Activated CD4-positive, alpha-beta T cell treated with anti-CD3 and anti-CD28 coated beads for 24 hours (primary cell): ENCODE measurements at places on chromosomes 2 and 18.

DNA sequence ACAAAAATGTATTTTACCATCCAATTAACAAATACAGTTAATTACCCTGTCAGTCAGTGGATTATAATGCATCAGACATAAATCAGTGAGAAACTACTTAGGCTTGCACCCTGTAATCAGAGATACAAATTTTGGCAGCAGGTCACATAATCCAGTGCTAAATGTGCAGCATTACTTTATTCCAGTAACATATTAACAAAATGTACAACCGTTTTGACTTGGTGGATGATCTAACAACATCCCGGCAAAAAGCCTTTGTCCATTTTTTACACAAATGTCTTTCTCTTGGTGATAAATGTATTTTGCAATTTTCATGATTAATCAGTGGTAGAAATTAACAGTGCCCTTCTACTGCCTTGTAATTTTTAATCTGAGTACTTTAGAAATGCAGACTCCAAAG is 162.8 kb downstream of the LRP1B start:
- no peak for DNase-seq

DNA sequence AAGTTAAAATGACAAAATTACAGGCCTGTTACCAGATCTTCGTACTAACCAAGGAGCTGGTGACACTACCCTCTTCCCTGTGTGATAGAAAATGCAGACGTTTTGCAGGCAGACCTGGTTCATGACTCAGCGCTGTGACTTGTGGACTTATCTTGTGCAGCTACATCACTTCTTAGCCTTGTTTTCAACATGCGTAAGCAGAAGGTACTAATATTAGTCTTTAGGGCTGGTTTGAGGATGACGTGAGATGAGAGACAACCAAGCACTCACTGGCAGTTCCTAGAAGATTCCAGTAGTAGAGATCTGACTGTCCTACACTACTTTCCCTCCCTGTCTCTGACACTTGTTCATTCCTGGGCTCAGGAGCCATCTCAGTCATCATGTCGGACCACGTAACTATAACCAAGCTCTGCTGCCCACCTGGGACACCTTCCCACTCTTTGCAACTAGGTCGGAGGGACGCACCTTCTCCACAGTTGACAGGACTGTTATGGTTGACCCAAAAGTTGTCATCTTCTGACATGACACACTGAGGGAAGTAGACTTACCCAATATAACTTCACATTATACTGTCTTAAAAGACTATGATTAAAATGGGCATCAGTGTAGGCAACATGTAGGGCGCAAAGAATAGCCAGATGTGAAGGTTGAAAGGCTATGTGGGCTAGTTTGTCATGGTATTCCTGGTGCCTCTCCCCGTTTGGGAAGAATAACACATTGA is 64.8 kb downstream of the TNFRSF11A start:
- no peak for DNase-seq

GRCh38 chr2:229330952-229331351 is 59.9 kb upstream of the PID1 start:
- DNase-seq, result no peak

DNA sequence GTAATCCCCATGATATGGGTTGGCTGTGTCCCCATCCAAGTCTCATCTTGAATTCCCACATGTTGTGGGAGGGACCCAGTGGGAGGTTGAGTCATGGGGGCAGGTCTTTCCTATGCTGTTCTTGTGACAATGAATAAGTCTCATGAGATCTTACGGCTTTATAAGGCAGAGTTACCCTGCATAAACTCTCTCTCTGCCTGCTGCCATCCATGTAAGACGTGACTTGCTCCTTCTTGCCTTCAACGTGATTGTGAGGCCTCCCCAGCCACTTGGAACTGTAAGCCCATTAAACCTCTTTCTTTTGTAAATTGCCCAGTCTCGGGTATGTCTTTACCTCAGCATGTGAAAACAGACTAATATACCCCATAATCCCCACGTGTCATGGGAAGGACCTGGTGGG is 61.9 kb upstream of the LDAH start:
- no peak for DNase-seq

GRCh38 chr2:20212459-20212870 is 12.5 kb downstream of the SDC1 start:
- no peak for DNase-seq

DNA sequence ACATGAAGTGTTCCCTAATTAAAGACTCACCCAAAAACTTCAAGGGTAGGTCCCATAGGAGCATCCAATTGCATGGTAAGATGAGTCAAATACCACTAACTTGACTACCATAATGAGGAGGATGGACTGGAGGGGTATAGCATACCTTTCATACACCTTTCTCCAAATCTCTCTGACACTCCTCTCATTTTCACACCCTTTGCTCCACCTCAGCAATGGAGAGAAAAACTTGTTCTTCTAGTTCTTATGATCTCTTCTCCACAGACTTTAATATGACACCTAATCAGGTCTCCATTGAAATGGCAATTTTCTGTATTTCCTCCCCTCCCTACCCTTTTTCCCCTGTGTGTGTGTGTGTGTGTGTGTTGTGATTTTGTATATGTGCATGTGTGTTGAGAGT is 41.1 kb upstream of the MAP2 start:
- no peak for DNase-seq

DNA sequence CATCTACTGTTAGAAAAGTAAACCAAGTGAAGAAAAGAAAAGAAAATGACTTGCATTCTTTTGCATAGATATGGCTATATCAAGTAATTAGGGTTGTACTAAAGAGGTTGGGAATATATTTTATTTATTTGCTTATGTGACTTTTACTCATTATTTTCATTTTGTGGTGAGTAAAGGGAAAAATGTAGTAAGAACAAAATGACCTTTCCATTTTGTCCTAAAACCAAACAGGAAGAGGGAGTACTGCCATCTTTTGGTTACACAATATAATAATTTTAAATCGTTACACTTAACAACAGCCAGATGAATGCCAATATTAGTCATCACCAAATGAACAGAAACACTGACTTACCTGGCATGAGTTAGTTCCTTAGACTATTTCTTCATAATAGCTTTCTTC is 47.3 kb upstream of the NDUFV2 start:
- no peak for DNase-seq

- no peak for DNase-seq
These were observed 145.0 kb downstream of the NEDD4L start for GRCh38 chr18:58188996-58189395.

GRCh38 chr2:29000481-29000880 is 19.4 kb downstream of the TOGARAM2 start:
- DNase-seq, result no peak

- no peak for DNase-seq
These were observed 33.8 kb upstream of the POLE4 start for GRCh38 chr2:74924463-74925265.

- no peak for DNase-seq
These were observed 5.2 kb downstream of the KLHL29 start for GRCh38 chr2:23390152-23390551.

DNA sequence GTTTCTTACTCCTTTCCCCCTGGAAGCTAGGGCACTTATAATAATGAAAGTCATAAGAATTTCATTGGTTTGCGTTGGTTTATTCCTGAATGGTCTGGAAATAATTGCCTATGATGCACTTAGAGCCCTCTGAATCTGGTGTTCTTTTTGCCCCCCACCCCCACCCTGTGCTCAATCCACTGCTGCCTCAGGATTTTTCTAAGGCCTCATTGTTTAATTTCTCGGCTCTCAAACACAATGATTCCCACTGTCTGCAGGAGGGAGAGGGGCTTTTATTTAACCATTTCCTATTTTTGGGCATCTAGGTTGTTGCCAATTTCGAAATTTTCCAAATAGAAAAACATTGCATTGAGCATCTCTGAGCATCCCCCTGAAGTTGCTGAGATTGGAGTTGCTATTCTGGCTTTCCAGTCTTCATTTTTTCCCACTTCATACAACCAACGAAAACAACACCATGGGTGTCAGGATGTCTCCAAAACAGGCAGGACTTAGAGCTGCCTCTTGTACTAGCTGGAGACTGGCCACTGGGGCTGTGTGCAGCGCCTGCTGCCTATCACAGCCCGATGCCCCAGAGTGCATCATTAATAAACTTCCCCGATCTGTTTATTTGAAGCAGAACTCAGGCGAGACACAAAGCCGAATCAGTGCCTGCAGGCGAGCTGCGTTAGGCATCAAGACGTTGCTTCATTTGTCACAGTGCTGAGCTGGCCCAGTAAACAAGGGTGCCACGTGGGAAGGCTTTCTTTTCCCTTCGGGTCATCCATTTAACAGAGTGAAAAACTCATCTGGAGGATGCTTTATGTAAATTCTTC is 1.8 kb upstream of the PCARE start:
- no peak for DNase-seq

GRCh38 chr2:10272464-10272863 is 30.2 kb upstream of the HPCAL1 start:
- DNase-seq, result no peak

DNA sequence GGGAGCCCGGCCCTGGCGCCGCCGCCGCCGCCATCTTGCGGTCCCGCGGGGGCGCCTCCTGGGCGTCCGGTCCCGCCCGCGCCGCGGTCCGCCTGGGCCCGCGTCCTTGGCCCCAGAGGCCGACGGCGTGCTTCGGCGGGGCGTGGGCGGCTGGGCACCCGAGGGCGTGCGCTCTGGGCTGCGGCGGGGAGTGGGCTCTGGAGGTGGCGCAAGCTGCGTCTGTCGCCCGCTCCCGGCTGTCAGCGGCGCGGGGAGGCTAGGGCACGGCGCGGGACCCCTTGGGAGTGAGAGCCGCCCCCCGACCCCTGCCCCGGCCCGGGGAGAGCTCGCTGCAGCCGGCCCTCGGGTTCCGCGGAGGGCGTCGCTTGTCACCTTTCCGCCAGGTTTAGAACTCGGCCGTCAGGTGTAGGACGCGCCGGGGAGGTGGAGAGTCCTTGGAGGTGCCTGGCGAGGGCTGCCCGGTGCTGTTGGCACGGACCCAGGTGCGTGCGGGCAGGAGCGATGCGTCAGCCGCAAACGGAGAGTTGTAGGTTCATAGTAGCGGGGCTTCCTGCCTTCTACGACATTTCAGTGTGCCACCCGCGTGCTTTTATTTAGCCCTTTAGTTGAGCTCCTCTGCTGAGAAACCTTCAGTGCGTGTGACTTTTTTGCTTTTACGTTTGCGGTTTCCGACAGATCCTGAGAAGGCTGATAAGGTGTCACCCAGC is 921 bp downstream of the VAPA start:
- peak; percentile 68 for DNase-seq

DNA sequence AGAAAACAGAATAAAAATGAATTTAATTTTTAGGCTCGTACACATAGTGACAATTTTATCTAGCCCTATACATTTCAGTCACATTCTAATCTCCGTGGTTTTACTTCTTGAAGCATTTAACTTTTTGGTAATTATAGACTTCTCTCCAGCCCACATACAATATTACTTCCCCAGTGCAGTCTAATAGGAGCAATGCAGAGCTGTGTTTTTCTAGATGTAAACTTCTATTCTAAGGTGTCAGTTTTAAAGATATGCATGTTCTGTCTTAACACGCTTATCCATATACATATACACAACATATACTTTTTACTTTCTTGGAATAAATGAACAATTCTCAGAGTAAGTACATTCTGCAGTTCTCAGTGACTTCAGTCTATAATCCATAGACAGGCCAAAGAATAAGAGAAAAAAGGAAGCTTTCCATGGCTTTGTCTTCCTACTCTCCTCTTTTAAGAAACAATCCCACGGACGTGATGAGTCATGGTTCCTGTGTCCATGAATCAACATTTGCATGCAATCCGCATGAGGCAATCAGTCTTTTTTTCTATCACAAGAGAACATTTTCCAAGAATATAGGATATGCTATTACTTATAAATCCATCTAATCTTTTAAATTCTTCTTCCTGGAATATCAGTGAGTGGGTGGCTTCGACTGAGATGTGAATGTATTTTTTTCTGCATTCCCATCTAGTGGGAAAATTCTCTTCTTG is 42.8 kb downstream of the CCDC102B start:
- no peak for DNase-seq

DNA sequence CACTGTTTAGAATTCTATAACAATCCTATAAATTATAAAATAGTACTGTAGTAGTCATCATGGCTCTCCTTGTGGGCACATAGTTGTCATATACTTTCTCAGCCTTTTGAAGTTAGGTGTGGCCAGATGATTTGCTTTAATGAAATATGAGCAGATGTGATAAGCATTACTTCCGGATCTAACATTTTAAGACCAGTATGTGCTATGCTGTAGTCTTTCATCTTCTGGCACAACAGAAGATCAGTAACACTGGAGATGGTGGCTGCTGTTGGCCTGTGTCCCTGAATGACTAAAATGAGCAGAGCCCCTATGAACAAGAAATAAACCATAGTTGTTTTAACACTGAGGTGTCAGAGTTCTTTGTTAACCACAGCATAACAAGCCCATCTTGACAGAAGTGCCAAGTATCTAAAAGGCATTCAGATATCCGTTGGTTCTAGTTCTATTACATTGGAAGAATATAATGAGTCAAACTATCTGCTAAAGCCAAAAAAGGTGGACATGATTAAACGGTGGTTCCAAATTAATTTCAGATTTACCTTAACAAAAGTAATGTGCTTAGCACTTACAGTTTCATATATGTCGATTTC is 6.3 kb downstream of the MEX3C start:
- no peak for DNase-seq

GRCh38 chr2:16386431-16386830 is 279.2 kb downstream of the CYRIA start:
- no peak for DNase-seq

GRCh38 chr2:100844514-100844913 is 24.6 kb downstream of the NPAS2 start:
- DNase-seq, result no peak

DNA sequence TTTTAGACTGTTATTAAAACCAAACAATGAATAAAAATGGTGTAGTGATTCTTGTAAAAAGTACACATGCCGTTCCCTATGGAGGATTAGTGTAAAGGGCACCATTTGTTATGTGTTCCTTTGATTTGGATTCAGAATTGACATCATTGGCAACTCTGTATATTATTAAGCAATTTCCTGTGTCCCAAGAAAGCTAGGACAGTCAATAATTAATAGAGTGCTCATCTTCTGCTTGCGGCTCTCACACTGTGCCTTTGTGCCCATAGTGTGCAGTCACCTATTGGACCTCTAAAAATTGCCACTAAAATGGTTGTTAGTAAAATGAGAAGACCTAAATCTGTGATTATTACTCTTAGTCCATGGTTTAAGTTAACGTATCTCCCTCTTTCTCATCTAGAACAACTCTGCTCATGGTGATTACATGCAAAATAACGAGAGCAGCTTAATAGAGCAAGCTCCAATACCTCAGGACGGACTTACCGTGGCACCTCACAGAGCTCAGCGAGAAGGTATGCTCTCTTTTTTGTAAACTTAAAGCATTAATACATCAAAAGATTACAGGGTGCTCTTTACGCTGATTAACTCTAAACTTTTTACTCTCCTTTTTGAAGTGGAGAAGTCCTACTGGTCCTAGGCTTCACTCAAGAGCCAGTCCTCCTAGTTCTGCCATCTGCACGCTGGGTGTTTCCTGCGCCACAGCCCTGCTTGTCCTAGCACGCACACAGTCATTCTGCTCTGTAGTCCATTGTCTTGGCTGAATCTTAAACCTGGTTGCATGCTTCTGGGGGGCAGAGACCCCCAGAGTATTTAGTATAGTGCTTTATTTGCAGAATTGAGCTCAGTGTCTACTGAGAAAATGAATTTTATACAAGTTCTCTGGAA is 16.7 kb downstream of the ZCCHC2 start:
- no peak for DNase-seq

- no peak for DNase-seq
These were observed 18.7 kb downstream of the ELAC1 start for GRCh38 chr18:50986360-50987087.

- DNase-seq, result no peak
These were observed 35.4 kb upstream of the PGAP1 start for GRCh38 chr2:196961889-196962288.
